CD4-positive, alpha-beta memory T cell (primary cell): ENCODE measurements at places on chromosomes 11 and 22. TPM values are rescaled to one million over a fixed set of nuclear protein-coding genes. Genes with fewer than 3 reads are reported as not detected.

SCGB1A1 gene
- total RNA-seq = not detected

OR8A1 gene
- not detected for total RNA-seq

MUC5AC gene
- total RNA-seq = not detected

SYT8 gene
- not detected for total RNA-seq

CTTN gene
- 0.58 TPM for total RNA-seq

RFPL1 gene
- total RNA-seq = not detected

SIDT2 gene
- 67.3 TPM for total RNA-seq

MMP7 gene
- total RNA-seq = not detected

SMTN gene
- 1.6 TPM for total RNA-seq

FAM227A gene
- not detected for total RNA-seq

MMP11 gene
- total RNA-seq = 0.79 TPM

CXCR5 gene
- 21.1 TPM for total RNA-seq

UPB1 gene
- total RNA-seq = 1.1 TPM
